ENCODE measurements at places on chromosomes 5 and 9.

DNA sequence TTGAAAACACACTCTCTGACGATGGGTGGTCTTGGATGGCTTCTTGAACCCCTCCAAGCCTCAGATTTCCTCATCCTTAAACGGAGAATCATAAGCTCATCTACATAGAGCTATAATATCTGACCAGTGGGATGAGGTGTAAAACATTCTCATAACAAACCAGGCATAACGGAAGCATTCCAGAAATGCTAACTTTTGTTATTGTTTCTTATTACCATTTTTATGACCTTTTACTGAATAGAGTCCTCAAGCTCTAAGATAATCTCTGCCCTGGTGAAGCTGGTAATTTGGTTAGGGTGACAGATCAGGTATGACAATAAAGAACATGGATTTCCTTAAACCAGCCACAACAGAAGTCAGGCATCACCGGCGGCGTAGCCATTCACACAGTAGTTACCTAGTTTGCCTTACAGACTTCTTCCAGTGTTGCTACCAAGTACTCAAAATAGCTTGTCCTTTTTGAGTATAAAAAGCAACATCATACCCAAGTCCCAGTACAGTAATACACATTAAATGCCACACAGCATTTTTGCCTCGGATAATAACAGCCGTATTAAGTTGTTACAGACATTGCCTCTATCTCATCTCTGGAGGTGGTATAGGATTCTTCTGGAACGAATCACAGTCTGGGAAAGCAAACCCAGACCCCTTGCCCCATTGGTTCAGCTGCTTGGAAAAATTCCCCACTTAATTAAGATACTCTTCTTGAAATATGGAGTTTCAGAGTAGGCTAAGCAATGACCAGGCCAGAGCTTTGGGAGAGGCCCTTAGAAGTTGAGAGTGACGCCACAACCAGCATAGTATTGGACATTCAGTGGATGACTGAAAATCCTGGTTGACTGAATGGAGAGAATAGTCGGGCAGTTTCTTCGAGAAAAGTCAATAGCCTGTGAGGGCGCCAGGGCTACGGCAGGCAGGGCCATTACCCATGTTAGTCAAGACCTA is 252.5 kb downstream of the SLIT3 start:
- no peak for DNase-seq

GRCh38 chr9:107938801-107939386 is 449.3 kb upstream of the KLF4 start:
- no peak for DNase-seq

GRCh38 chr5:125798307-125798706 is 624.9 kb upstream of the GRAMD2B start:
- peak; percentile 22 for DNase-seq

- DNase-seq: no peak
Observed at GRCh38 chr5:142248853-142249462, 75.9 kb downstream of the SPRY4 start.

DNA sequence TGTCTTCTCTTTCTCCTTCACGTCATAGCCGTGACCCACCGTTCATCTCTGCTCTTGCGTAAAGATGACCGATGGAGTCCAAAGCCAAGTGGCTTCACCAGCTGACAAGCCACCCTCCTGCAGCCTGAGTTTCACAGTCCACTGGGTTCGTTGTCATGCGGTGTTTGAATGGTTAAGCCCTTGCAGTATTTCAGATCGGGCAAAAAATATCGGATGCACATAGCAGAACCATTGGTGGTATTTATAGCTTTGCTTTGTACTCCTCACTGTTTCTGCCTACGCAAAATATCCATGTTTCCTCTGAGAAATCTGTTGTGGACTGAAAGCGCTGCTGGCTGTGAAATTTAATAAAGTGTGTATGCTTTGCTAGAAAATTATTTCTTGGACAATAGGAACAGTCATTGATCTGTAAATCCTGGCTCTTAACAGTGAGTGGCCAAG is 34.5 kb upstream of the NCS1 start:
- no peak for DNase-seq

GRCh38 chr5:75042522-75042921 is 9.8 kb downstream of the GCNT4 start:
- DNase-seq: no peak

DNA sequence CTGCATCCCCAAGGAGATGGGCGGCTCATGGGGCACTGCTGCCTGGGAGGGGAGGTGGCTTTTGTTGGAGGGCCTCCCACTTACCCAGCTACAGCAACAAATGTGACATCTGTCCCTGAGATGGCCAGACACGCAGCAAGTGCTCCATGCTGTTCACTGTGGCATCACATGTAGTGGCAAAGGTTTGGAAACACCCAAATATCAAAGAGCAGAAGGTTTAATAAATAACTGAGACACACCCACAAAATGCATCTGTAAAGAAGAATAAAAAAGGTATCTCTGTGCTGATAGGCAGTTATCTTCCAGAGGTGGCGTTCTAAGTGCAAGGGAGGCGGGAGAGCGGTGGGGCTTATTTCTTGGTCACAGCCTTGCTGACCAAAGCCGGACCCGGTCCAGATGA is 23.3 kb upstream of the CLPTM1L start:
- no peak for DNase-seq

DNA sequence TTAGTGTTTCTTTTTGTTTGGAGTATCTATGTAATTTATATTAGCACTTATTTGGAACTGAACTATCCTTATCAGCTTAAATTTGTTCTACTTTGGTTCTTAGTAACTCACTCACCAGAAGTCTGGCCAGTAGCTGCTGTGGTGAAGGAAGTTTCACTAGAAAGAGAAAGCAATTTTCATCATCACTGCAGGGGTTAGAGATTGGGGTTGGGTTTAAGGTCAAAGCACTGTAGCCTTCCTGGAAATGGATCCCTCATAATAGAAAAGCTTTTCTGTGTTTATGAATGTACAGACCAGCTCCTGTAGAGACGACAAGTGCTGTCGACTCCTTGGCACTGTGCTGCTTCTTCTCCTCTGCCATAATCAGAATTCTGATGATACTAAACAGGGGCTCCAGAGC is 22.2 kb downstream of the MROH2B start:
- no peak for DNase-seq

DNA sequence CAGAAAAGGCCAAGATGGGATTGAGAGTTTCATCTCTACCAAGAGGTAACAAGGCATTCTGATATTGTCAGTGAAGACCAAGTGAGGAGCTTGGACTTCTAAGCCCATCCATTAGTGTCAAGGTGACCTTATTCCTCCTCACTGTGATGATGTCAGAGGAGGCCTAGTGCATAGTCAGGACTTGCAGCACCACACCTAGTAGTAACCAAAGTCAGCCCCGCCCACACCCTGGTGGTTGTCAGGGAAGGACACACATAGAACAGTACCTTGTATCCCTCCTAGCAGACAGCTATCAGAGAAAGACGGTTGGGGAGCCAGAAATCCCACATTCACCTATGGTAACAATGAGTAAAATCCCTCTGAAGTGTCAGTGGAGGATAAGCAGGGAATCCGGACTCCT is 111.7 kb downstream of the AP3B1 start:
- DNase-seq: no peak

- DNase-seq: peak; percentile 92
Observed at GRCh38 chr9:38311382-38312270, 80.9 kb upstream of the ALDH1B1 start.

DNA sequence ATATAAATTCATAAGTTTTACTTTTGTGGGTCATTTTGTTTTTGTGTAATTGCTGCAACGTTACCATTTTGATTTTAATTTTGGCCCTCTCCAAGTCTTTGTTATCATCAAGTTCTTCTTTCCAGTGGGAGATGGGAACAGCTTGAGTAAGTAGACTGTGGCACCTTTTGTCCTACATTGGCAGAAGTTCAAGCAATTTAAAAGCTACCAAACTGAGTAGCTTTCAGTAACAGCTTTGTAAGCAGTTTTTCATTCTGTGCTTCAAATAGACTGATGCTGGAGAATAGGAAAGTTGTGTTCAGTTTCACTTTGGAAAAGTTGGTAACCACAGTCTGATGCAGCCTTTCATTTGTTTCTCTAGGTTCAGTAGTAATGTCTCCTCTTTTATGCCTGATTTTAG is 47.8 kb upstream of the TMED7 start:
- no peak for DNase-seq

DNA sequence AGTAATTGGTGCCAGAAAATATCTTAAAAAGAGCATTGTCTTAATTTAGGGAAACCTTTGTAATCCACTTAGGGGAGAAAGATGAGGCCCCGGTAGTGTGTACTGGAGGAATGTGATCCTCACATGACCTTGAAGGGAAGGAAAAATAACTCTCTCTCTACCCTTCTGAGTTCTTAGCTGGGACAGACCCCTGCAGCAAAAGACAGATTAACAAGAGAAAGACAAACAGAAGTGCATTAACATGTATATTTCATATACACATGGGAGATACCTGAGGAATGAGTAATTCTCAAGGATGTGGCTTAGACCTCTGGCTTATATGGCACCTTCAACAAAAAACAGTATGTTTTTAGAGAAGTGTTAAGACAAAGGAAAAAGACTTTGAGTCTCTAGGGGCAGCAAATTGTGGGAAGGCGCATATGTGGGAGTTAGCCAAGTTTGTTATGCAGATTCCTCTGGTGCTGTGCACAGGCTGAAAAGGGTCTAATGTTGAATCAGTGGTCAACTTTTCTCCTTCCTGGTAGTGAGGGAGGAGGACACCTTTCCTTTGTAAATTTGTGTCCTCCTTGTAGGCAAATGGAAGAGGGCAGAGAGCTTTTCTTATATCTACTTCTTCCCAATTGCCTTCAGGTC is 138.8 kb downstream of the LRRC70 start:
- no peak for DNase-seq

DNA sequence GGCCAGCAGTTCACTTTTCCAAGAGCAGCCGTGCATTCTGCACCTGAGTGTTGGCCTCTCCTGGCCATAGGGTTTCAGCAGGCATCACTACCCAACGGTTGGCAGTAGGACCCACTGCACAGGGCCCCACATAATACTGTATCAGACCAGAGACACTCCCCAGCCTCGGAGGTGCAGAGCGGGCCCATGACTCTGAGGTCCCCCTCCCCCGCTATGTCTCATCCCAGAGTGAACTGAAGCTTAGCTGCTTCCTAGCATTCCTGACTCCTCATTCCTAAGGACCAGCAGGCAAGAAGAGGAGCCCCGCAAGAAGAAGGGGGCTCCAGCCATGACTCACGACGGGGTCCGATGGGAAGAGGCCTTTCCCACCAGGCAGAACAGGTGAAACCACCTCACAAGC is 67.2 kb downstream of the CAMSAP1 start:
- no peak for DNase-seq

DNA sequence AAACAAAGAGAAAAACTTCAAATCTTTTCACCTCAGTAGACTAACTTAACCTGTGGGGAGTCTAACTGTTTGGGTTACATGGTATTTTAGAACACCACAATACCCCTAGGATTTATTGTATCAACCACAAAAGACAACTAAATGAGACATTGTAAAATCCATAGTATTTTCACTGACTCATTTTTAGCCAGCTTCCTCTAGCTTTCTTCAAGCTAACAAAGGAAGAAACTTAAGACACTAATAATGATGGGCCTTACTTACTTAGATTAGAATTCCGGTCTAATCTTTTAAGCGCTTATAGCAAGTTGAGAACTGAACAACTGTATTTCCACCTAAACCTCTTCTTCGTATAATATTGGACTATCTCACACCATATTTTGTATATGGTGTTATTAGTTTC is 529.3 kb downstream of the DMRTA1 start:
- no peak for DNase-seq

All from DMS53 (cell line).